ENCODE measurements at places on chromosomes 1 and 21.

GRCh38 chr1:33338440-33339211 lies 17.7 kb upstream of the A3GALT2 start:
- no peak for DNase-seq

DNA sequence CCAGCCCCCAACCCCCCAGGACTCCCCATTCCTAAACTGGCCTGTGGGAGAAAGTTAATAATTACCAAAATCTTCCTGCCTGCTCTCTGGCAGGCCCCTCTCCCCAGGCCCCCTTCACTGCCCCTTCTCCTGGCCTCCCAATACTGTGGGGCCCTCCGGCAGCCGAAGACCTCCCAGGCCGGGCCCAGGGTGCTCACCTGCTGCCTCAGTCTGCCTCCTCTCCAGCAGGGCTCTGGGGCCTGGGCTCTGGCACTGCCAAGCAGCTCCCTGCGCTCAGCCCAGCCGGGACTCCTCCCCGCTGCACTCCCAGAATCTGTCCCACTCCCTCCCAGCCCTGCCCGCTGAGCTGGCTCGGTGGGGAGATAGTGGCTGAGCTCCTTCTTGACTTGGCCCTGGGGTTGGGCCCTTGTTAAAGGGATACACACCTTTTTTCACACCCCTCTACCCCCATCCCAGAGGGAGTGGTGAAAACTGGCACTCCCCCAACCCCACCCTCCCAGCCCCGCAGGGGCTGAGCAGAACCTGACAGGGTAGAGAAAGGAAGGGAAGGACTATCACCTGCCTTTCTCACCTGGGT lies at the start of gene S100A16:
Gene S100A16, minus strand, starts transcription at position 383 of the 577 bp plus-strand sequence. CDS start 4,986 bp downstream, outside the sequence.
- DNase-seq: no peak

DNA sequence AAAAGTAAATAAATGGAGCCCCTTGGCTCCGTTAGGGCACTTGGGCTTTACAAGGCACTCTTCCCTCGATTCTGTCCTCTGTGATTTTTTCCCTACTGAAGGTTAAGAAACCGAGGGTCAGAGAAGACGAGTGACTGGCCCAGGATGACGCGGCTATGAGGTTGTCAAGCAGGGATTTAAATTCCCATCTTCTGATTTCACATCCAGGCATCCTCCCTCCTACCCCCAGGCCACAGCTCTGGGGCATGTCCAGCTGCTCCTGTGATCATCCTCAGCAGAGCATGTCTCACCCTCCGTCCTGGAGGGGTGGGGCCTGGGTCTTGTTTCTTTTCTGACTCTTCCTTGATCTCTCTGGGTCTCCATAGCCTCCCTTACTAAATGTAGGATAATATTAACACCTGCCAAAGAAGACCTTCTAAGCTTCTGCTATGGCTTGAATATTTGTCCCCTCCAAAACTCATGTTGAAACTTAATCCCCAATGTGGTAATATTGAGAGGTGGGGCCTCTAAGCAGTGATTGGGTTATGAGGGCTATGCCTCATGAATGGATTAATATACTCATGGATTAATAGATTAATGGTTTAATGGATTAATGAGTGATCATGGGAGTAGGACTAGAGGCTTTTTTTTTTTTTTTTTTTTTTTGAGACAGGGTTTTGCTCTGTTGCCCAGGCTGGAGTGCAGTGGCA lies 4.6 kb downstream of the CRYBG2 start:
- DNase-seq: no peak

- no peak for DNase-seq
Observed at GRCh38 chr1:230441183-230442029, 15.3 kb upstream of the PGBD5 start.

- DNase-seq: no peak
Observed at GRCh38 chr21:20611008-20611407, 387.2 kb upstream of the NCAM2 start.

DNA sequence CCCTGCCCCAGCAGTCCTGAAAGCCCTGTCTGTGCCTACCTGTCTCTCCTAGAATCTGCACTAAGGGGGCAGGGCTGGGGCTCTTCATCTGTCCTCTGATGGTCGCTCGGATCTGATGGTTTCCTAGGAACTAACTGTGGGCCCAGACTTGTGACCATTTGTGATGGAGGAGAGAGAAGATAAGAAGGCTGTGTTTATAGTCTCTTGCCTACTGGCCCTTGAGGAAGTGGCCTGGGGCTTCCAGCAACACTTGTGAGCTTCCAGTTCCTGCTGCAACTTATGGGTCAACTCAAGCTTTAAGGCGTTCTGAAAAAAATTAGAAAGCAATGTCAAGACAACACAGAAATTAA lies 53.2 kb upstream of the SYNC start:
- DNase-seq: no peak

- no peak for DNase-seq
Observed at GRCh38 chr21:22278366-22278765, 1280.2 kb downstream of the NCAM2 start.

- DNase-seq: no peak
Observed at GRCh38 chr21:26405735-26406361, 167.2 kb downstream of the CYYR1 start.

- DNase-seq: no peak
Observed at GRCh38 chr21:26445440-26445839, 127.6 kb downstream of the CYYR1 start.
